ENCODE measurements at places on chromosomes 4 and X. TPM values are rescaled to one million over a fixed set of nuclear protein-coding genes. Genes with fewer than 3 reads are reported as not detected.

The STOX2 gene
- not detected for total RNA-seq

The ELK1 gene
- 74.9 TPM for total RNA-seq

The CLDN22 gene
- not detected for total RNA-seq

The FAM9B gene
- total RNA-seq, result not detected

The EFHC2 gene
- 0.63 TPM for total RNA-seq

The CXCL6 gene
- not detected for total RNA-seq

The SYNPO2 gene
- 0.50 TPM for total RNA-seq

The TMSB15A gene
- total RNA-seq, result 0.45 TPM

The PFKFB1 gene
- 0.45 TPM for total RNA-seq

The MID2 gene
- 4.5 TPM for total RNA-seq

The ADH5 gene
- total RNA-seq, result 107 TPM

The ARHGAP36 gene
- total RNA-seq, result not detected

The IL3RA gene
- 35.2 TPM for total RNA-seq

The HSD17B13 gene
- 0.30 TPM for total RNA-seq

The HSFX1 gene
- total RNA-seq, result 1.1 TPM

The PRR32 gene
- total RNA-seq, result not detected

- no peak overlapping the region for H3K27ac ChIP-seq
- no peaks in the 10 kb centered on the region for H3K36me3 ChIP-seq
- H3K4me3 ChIP-seq, result no peak overlapping the region
Observed at GRCh38 chrX:44105228-44105913, 132.2 kb upstream of the NDP start.

GRCh38 chrX:65576160-65576559, 41.6 kb upstream of the LAS1L start:
- no peaks in the 10 kb centered on the region for H3K36me3 ChIP-seq
- DNase-seq, result no peak
- no peaks in the 10 kb centered on the region for H3K27me3 ChIP-seq
- H3K4me1 ChIP-seq, result no peaks in the 10 kb centered on the region
- no peak overlapping the region for H3K4me3 ChIP-seq
- no peak overlapping the region for H3K27ac ChIP-seq

DNA sequence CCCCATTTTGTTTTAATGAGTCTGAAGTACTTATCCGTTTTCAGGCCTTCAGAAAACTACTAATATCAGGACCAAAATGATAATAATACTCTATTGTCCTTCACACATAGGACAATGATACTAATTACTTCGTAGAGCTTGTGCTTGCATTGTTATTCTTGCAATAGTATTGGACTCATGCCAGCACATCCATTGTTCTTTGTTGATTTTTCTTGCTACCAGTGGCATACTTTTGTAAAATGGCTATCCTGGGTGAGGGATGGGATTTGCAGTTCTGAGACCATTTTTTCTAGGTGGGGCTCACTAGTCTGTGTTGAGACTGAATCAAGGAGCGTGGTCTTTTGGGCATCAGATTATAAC, 195.3 kb downstream of the MAML3 start:
- H3K27ac ChIP-seq, result no peak overlapping the region
- no peaks in the 10 kb centered on the region for H3K4me1 ChIP-seq
- H3K27me3 ChIP-seq, result peaks cover 47% of the 10 kb centered on the region
- H3K4me3 ChIP-seq, result no peak overlapping the region
- no peaks in the 10 kb centered on the region for H3K36me3 ChIP-seq

GRCh38 chr4:55932511-55932910, 16.2 kb upstream of the CEP135 start:
- peaks cover 2% of the 10 kb centered on the region for H3K27me3 ChIP-seq
- no peaks in the 10 kb centered on the region for H3K36me3 ChIP-seq
- H3K27ac ChIP-seq, result no peak overlapping the region
- DNase-seq, result no peak

GRCh38 chr4:8939160-8939839, 67.7 kb upstream of the HMX1 start:
- H3K4me3 ChIP-seq, result no peak overlapping the region
- H3K4me1 ChIP-seq, result no peaks in the 10 kb centered on the region
- no peaks in the 10 kb centered on the region for H3K27me3 ChIP-seq
- H3K27ac ChIP-seq, result no peak overlapping the region

DNA sequence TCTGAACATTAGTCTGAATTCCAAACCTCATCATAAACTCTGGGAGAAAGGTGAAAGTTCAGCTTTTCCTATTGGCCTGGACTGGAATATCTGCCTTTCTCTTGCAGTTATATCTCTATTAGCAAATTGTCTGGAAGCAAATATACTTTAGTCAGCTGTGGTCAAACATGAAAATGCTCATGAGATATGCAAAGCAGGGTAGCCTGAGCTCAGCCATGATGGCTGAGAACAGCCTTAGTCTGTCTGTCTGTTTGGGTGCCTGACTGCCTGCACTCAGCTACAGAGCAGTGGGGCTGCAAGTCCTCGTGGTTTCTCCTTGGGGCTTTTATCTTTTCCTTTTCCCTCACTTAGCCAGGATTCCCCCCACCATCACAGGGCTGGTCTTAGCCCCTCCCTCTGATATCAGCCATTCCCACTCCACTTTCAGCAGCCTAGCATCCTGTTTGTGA, 19.5 kb upstream of the PGRMC2 start:
- no peak for DNase-seq
- no peaks in the 10 kb centered on the region for H3K4me1 ChIP-seq
- no peak overlapping the region for H3K27ac ChIP-seq
- no peak overlapping the region for H3K4me3 ChIP-seq
- no peaks in the 10 kb centered on the region for H3K36me3 ChIP-seq
- H3K27me3 ChIP-seq, result no peaks in the 10 kb centered on the region

DNA sequence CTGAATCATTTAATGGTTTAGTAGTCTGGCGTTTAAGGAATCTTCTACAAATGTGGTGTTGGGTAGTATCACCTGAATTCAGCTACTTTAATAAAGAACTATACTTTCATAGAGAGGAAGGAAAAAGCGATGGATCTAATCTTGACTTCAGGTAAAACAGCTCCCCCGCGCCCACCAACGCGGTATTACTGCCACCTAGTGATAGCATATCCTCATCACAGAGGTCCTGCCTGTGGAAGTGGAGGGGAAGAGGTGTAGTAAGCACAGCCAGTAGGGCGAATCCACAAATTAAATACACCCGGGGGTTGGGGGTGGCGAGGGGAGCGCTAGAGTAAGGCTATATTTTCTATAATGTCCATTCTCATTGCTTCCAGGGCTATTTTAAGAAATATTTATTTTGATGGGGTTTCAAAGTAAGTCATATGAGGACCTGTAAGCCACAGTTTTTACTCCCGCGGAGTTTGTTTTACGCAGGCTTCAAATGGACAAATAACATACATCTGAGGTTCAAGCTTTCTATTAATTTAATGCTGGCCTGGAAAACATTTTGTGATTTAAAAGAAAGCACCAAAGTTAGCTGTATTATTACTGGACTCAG, 8.3 kb upstream of the DAPP1 start:
- no peak overlapping the region for H3K27ac ChIP-seq
- peaks cover 5% of the 10 kb centered on the region for H3K27me3 ChIP-seq
- no peaks in the 10 kb centered on the region for H3K36me3 ChIP-seq
- DNase-seq, result peak; percentile 80
- H3K4me3 ChIP-seq, result no peak overlapping the region

- H3K36me3 ChIP-seq, result no peaks in the 10 kb centered on the region
- no peaks in the 10 kb centered on the region for H3K4me1 ChIP-seq
- DNase-seq, result no peak
- H3K27me3 ChIP-seq, result peaks cover 2% of the 10 kb centered on the region
- H3K27ac ChIP-seq, result no peak overlapping the region
Observed at GRCh38 chr4:42761804-42762203, 104.9 kb upstream of the ATP8A1 start.

DNA sequence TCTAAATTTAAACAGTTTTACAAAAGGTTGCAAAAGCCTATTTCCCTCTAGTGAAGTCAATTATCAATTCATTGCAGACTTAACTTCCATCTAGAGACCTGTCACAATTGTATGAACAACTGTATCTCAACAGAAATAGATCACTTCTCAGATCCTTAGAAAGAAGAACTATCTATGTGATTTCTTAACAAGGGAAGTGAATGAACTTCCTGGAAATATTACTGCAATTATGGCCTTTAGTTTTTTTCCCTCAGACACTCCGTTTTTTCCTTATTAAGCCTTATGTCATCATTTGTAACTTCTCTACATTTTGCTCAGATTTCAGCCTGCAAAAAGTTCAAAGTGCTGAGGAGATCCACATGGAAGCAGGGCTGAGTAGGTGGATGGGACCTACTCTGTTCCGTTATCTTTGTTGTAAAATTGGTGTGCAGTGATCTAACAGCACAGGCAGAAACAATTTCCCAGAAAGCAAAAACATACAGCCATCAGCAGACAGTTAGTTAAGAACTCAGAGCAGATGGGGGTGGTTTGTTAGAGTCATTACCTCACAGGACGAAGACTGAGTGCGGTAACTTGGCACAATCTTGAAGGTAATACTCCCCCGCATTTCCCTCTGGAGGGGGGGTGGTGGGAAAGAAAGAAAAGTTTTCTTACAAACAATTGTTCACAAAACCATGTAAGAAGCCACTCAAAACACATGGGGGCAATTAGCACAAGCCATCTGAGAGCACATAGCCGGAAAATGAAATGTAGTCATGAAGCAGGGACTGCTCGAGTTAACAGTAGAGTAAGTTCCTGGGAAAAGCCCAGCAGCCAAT, 112.3 kb downstream of the NYX start:
- peak; percentile 24 for DNase-seq
- peak overlapping the region; percentile 21 for H3K4me3 ChIP-seq
- H3K27me3 ChIP-seq, result no peaks in the 10 kb centered on the region
- H3K27ac ChIP-seq, result peak overlapping the region; percentile 87
- peaks cover under 1% of the 10 kb centered on the region for H3K36me3 ChIP-seq

DNA sequence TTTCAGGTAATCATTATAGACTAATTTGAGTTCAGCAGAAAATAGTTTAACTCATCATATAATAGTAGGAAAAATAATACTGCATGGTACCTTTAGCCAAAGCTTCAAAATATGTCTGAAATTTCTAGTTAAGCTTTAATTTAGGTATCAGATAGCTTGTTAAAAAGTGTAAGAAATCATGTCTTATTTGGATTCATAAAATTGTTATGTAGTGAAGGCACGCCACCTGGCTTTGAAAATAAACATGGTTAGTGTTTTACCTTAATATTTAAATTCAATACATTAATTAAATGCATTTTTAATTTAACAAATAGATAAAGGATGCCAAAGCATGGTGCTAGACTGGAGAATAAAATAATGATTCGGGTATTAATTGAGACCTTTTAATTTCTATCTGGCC, 211.4 kb downstream of the FSTL5 start:
- H3K4me1 ChIP-seq, result no peaks in the 10 kb centered on the region
- no peak overlapping the region for H3K27ac ChIP-seq
- H3K36me3 ChIP-seq, result no peaks in the 10 kb centered on the region
- H3K27me3 ChIP-seq, result no peaks in the 10 kb centered on the region
- DNase-seq, result no peak
- H3K4me3 ChIP-seq, result no peak overlapping the region

DNA sequence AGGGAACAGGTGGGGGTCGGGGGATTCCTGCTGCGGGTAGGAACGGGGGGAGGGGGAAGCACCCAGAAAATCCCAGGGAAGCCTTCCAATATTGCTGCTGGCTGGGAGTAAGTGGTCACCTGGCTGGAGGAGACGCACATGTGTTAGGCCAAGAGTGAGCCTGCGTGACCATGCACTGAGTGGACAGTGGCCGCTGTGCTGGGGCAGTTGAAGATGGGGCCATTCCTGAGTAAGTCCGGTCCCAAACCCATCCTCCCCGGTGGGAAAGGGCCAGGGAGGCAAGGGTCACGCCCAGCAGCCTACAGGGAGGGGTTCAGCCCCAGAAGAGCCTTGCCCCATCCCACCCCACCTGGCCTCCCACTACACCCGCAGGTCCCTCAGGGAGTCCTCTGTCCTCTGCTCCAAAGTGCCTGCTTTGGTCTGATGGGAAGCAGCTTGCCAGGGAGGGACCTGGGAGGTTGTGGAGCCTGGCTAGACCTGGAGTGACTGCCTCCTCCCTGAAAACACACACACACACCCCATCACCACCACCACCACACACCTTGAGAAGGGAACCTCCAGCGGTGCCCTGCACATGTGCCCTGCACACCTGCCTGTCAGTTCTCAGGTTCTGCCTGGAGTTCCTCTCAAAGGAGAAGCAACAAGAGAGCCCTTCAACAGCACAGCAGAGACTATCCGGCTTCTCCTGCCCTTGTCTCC, 6.1 kb downstream of the L1CAM start:
- H3K27ac ChIP-seq, result no peak overlapping the region
- H3K36me3 ChIP-seq, result no peaks in the 10 kb centered on the region
- H3K4me3 ChIP-seq, result no peak overlapping the region
- no peak for DNase-seq
- peaks cover 13% of the 10 kb centered on the region for H3K4me1 ChIP-seq

DNA sequence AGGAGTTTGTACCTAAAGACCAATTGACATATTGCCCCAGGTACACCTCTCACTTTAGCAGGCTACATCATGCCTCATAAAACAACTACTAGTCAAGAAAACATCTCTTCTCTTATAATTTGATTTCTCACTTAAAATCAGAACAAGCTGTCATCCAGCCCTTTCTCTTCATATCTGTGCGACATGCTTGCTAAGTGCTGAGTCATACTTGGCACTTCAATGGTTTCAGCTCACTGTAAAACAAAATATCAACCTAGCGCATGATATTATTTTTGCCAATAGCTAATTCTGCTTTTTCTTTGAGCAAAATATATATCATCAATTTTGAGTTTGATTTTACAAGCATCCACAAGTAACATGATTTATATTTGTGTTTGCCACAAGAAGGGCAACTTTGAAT, 27.9 kb upstream of the FUNDC1 start:
- H3K27ac ChIP-seq, result no peak overlapping the region
- no peaks in the 10 kb centered on the region for H3K27me3 ChIP-seq
- no peaks in the 10 kb centered on the region for H3K36me3 ChIP-seq
- H3K4me1 ChIP-seq, result no peaks in the 10 kb centered on the region
- H3K4me3 ChIP-seq, result no peak overlapping the region

DNA sequence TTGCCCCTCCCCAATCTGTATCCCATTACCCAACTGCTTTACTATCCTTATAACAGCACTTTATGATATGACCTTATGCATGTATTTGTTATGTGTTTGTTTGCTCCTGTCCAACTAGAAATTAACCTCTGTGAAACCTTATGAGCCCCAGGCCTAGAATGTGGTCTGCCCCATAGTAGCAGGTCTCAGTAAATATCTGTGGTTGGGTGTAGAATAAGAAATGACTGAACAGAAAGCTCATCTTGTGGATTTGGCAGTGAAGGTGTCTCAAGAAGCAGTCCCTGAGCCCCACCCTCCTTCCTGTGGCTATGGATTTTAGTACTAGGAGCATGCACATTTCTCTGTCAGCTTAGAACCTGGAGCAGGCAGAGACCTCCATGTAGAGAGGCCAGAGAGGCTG, 229.0 kb upstream of the LCORL start:
- no peaks in the 10 kb centered on the region for H3K4me1 ChIP-seq
- DNase-seq, result no peak
- H3K36me3 ChIP-seq, result no peaks in the 10 kb centered on the region
- H3K4me3 ChIP-seq, result no peak overlapping the region
- no peak overlapping the region for H3K27ac ChIP-seq

DNA sequence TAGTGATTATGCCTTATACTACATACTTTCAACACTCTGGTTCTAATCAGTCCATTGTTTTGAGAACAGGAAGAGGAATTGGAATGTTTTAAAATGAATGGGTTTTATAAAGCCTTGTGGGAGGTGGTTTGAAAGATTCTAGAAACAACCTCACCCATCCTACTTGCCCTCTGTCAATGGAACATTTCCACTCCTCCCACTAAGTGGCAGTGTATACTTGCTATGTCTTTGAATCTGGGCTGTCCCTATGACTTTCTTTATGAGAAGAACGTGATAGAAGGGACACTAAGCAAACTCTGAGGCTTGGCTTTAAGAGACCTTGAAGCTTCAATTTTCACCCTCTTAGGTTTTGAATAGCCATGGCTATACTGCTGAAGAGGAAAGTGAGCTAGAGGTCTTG, 611.2 kb downstream of the PPP4R3C start:
- no peaks in the 10 kb centered on the region for H3K4me1 ChIP-seq
- H3K4me3 ChIP-seq, result no peak overlapping the region
- H3K27me3 ChIP-seq, result no peaks in the 10 kb centered on the region
- H3K36me3 ChIP-seq, result no peaks in the 10 kb centered on the region
